ENCODE measurements at places on chromosomes 3 and 15.

GRCh38 chr3:124075753-124076152, 83.8 kb upstream of the ROPN1 start:
- no peak for DNase-seq

GRCh38 chr3:119175872-119176756, 2.7 kb downstream of the UPK1B start:
- no peak for DNase-seq

- DNase-seq, result no peak
These were observed 3.2 kb upstream of the ARPP21 start for GRCh38 chr3:35635926-35636683.

GRCh38 chr3:13767030-13767429, 112.8 kb downstream of the WNT7A start:
- DNase-seq, result no peak

GRCh38 chr15:41801850-41802455, 25.9 kb upstream of the JMJD7 start:
- no peak for DNase-seq

DNA sequence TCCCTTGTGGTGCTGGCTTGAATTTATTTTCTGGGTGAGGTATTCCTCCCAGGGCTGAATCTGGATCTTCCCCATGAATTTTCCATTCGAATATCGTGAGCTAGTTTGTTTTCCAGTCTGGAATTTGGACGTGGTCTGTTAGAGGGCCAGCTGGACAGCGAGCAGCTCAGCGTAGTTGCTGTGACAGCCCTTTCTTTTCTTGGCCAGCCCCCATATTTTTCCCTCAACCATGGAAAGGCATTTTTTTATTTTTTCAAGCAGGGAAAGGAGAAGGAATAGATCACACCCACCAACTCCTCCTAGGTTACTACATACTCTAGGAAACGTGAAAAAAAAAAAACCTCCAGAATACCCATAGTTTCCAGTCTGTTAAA, 152.0 kb downstream of the KLHL25 start:
- DNase-seq, result no peak

Data from CD4-positive, alpha-beta T cell treated with Interleukin-17A for 4 hours (primary cell).